ENCODE measurements at places on chromosomes 1 and 21. TPM values are rescaled to one million over a fixed set of nuclear protein-coding genes. Genes with fewer than 3 reads are reported as not detected.

The CYP4Z1 gene
- total RNA-seq, result not detected

The EFNA1 gene
- total RNA-seq, result not detected

The CD84 gene
- total RNA-seq, result 21.6 TPM

The TMEM125 gene
- total RNA-seq, result not detected

The VANGL2 gene
- not detected for total RNA-seq

The LZIC gene
- 25.2 TPM for total RNA-seq

The CENPS gene
- 15.2 TPM for total RNA-seq

The AKR7A3 gene
- total RNA-seq, result 0.20 TPM

The UBE4B gene
- 28.2 TPM for total RNA-seq

The PTTG1IP gene
- 82.6 TPM for total RNA-seq

The CYP2J2 gene
- total RNA-seq, result 2.8 TPM

The KRTAP21-2 gene
- total RNA-seq, result not detected

The ADORA1 gene
- total RNA-seq, result 0.40 TPM

The HSD3B2 gene
- total RNA-seq, result not detected

The KRTAP21-1 gene
- total RNA-seq, result not detected

Data from activated CD4-positive, alpha-beta memory T cell treated with anti-CD3 and anti-CD28 coated beads, Interleukin-2, amount 10 ng/mL, durations not matched to agents 7 days and 5 days (primary cell).